Small intestine (tissue), 16 donors: ENCODE measurements at places on chromosomes 16 and 17. TPM values are rescaled to one million over a fixed set of nuclear protein-coding genes. Genes with fewer than 3 reads are reported as not detected.

GRCh38 chr17:78490156-78490555 lies 87.0 kb downstream of the DNAH17 start:
- H3K36me3 ChIP-seq = no peaks in the 10 kb centered on the region
- no peak overlapping the region for H3K27ac ChIP-seq
- H3K27me3 ChIP-seq = no peaks in the 10 kb centered on the region
- DNase-seq = no peak
- no peaks in the 10 kb centered on the region for H3K4me1 ChIP-seq

Gene ZACN
- polyA plus RNA-seq = 0.87 TPM

DNA sequence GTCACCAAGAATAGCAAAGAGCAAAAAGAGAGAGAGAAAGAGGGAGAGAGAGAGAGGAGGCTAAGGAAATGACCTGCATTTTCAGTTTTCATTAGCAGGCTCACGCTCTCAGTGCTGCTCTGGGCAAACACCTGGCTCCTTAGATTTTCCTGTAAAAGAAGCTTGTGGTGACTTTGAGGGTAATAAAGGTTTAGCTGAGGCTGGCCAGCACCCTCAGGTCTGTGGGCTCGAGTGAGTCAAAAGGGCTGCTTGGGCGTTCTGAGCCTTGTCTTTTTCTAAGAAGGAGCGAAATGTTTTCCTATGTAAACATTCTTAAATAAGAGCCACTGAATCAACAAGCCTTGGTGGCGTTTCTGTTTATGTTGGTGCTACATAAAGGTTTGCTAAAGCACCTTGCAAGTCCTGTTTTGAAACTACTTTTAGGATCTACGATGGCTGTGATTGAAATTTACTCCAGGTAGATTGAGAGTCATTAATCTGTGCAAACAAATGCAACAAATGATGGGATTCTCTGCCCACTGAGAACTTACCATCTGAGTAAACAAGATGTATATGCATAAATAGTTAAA lies 38.8 kb downstream of the SHISA6 start:
- no peak overlapping the region for H3K4me3 ChIP-seq
- no peak for DNase-seq
- H3K27ac ChIP-seq = no peak overlapping the region
- H3K27me3 ChIP-seq = no peaks in the 10 kb centered on the region
- no peaks in the 10 kb centered on the region for H3K36me3 ChIP-seq

GRCh38 chr17:39928858-39929645 lies 1.5 kb downstream of the LRRC3C start:
- peaks cover 9% of the 10 kb centered on the region for H3K4me1 ChIP-seq
- H3K27me3 ChIP-seq = no peaks in the 10 kb centered on the region
- H3K36me3 ChIP-seq = no peaks in the 10 kb centered on the region

DNA sequence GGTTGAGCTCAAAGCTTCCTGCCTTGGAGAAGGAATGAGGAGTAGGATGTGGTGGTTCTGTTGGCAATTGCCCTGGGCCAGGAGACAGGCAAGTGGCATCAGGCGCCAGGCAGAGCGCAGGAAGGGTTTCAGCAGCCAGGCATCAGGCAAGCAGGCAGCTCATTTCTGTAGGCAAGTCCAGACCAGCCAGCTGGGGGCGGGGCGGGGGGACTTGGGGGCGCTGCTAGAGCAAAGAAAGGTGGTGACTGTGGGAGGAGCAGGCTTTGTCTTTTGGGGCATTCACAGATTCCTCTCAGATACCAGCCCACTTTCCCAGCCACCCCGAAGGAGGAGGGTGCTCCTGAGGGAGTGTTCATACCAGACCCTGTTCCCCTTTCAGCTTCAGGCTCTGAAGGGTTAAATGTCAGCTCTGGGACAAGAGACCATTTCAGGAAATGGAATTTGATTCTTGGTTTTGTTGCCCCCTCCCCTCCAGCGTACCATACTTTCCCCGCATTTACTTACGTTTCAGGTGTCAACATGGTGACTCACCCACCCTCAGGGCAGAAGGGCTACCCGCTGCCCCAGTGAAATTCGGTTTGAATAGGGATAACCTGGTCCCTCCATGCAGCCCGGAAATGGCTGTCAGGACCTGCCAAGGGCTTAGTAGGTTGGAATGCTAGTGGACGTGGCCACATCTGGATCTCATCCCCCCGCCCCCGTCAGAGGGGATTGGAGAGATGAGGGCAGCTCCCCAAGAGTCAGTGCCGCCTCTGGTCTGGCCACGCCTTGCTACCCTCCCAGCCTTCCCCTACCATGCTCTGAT lies 13.2 kb downstream of the NGFR start:
- no peaks in the 10 kb centered on the region for H3K4me1 ChIP-seq
- no peak overlapping the region for H3K4me3 ChIP-seq
- H3K27ac ChIP-seq = no peak overlapping the region
- DNase-seq = no peak
- H3K36me3 ChIP-seq = no peaks in the 10 kb centered on the region

DNA sequence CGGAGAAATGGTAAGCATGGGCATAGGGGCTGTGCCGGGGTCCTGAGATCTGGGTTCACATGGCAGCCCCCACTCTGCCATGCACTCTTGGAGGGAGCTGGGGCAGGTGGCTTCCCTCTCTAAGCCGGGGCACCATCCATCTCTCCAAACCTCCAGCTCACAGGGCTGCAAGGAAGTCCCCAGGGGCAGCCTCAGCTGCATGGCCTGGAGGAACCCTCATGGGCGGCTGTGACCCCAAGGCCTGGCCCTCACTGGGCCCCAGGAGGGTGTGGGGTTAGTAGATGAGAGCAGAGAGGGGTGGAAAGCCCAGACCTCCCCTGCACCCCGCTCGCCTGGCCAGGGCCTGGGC lies 2.6 kb downstream of the CTRB2 start:
- no peak overlapping the region for H3K4me3 ChIP-seq
- H3K36me3 ChIP-seq = no peaks in the 10 kb centered on the region
- H3K27me3 ChIP-seq = no peaks in the 10 kb centered on the region
- no peaks in the 10 kb centered on the region for H3K4me1 ChIP-seq
- DNase-seq = no peak
- no peak overlapping the region for H3K27ac ChIP-seq

Gene SYT17
- 2.5 TPM for polyA plus RNA-seq

Gene CRYM
- polyA plus RNA-seq = 2.3 TPM
